Transverse colon (tissue), 4 donors: ENCODE measurements at places on chromosomes 3 and 15. TPM values are rescaled to one million over a fixed set of nuclear protein-coding genes. Genes with fewer than 3 reads are reported as not detected.

- H3K4me3 ChIP-seq: no peak overlapping the region
- no peaks in the 10 kb centered on the region for H3K27me3 ChIP-seq
- no peak overlapping the region for H3K27ac ChIP-seq
Observed at GRCh38 chr3:110070161-110070916, 733.0 kb upstream of the DPPA4 start.

DNA sequence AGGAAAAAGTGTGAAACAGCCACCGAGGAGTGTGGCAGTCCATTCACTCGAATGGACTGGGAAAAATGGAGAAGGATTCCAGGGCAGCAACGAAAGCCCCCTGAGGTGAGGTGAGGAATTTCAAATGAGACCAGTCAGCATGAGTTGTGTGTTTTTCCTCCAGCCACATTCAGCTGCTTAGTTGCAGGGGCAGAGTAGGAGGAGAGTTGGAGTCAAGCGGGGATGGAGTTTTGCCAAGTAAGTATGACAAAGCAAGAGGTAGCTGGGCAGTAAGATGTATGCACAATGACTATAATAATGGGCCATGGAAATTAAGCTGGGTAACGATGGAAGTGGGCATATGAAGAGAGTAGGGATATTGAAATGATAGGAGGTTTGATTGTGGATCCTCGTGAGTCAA, 64.4 kb downstream of the CCDC54 start:
- no peaks in the 10 kb centered on the region for H3K36me3 ChIP-seq
- no peaks in the 10 kb centered on the region for H3K27me3 ChIP-seq
- no peak overlapping the region for H3K27ac ChIP-seq
- no peak for DNase-seq
- H3K4me3 ChIP-seq: no peak overlapping the region

- DNase-seq: no peak
- H3K4me1 ChIP-seq: peaks cover 6% of the 10 kb centered on the region
- no peak overlapping the region for H3K27ac ChIP-seq
- H3K36me3 ChIP-seq: no peaks in the 10 kb centered on the region
Observed at GRCh38 chr3:71162221-71162620, 421.3 kb downstream of the FOXP1 start.

GRCh38 chr3:184726497-184726896, 14.6 kb upstream of the MAGEF1 start:
- no peaks in the 10 kb centered on the region for H3K27me3 ChIP-seq
- DNase-seq: no peak
- no peaks in the 10 kb centered on the region for H3K4me1 ChIP-seq
- no peak overlapping the region for H3K4me3 ChIP-seq
- H3K27ac ChIP-seq: no peak overlapping the region

DNA sequence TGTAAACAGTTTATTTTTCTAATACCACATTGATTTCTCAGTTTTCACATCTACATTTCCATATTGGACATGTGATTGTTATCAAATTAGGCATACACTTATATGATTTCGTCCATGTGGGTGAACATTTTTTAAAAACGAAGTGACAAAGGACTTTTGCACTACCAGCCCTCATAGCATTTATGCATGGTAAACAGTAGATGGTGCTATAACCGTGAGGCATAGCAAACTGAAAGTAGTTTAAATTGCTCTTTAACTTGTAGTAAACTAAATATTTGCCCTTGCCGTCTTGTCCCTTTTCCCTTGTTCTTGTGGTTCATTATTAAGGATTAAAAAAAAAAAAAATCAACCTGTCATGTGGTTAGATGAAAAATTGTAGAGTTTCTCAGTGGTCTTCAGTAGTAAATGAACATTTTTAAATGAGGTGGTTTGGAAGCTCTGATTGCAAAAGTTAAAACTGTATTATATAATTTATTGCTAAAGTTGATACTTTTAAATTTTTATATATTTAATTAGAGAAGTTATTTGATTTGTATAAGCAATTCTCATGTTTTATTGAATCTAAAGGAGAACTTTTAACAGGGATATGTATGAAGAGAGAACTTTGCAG, 24.0 kb downstream of the STX19 start:
- no peaks in the 10 kb centered on the region for H3K27me3 ChIP-seq
- no peak overlapping the region for H3K27ac ChIP-seq
- no peak overlapping the region for H3K4me3 ChIP-seq
- DNase-seq: no peak
- peaks cover 13% of the 10 kb centered on the region for H3K4me1 ChIP-seq
- H3K36me3 ChIP-seq: no peaks in the 10 kb centered on the region

Gene PATL2
- 3.3 TPM for total RNA-seq

DNA sequence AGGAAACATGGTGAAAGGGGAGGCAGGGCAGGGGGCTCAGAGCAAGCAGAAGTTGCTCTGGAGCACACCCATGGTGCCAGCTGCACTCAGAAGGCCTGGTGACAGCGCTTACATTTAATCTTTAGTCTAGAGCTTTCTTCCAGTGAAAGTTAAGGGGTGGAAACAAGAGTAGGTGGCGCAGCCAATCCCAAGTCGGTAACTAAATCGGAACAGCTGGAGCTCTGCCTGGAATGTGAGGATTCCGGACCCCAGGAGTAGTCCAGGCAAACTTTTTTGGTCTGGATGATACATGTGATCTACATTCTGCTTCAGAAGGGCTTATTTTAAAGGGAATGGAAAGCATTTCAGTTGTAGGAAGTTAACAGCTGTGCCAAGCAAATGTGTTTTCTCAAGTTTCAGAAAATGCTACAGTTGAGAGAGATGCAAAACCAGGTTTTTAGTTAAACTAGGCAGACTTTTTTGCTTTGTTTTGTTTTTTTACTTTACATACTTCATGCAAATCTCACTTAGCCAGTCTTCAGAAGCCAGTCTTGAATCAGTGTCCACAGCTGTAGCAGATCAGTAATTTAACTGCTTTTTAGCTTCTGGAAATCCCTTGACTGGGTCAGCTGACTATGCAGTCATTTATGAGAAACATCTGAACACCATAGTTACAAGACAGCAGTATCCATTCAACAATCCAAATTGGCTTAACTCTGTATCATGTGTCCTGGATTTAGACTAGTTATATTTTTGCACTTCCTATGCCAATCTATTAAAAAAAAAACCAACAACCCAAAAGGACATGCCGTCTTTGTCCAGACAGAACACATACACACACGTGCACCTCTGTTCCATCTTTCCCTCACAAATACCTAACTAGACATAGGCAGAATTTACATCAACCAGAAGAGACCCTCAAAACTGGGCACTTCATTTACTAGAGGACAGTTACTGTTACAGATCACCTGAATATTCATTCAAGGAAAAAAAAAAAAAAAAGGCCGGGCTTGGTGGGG, 33.2 kb downstream of the ZNF106 start:
- H3K27ac ChIP-seq: peak overlapping the region; percentile 80
- H3K4me3 ChIP-seq: no peak overlapping the region
- H3K36me3 ChIP-seq: no peaks in the 10 kb centered on the region
- H3K27me3 ChIP-seq: no peaks in the 10 kb centered on the region
- no peaks in the 10 kb centered on the region for H3K4me1 ChIP-seq

DNA sequence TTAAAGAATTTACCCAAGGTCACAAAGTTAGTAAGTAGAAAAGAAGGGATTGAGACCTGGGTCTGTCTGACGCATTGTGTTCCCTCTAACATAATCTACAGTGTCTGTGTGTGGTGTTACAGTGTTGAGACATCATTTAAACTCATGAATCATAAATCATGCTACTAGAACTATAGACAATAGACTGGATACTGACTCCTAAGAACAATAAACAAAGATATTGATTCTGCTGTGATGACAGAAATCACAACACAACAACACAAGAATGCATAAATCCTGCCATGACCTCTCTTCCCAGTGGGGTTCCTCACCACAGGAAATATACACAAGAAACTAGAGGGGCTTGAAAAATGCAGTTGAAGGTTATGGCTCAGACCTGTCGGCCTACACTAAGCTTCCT, 44.3 kb downstream of the TRIM69 start:
- no peak for DNase-seq
- no peaks in the 10 kb centered on the region for H3K36me3 ChIP-seq
- H3K27me3 ChIP-seq: no peaks in the 10 kb centered on the region
- H3K4me1 ChIP-seq: peaks cover 5% of the 10 kb centered on the region
- no peak overlapping the region for H3K4me3 ChIP-seq
- no peak overlapping the region for H3K27ac ChIP-seq

Gene ALDH1L1
- 8.0 TPM for total RNA-seq

GRCh38 chr3:157220211-157220610, 60.3 kb upstream of the CCNL1 start:
- H3K27me3 ChIP-seq: no peaks in the 10 kb centered on the region
- H3K36me3 ChIP-seq: no peaks in the 10 kb centered on the region
- no peaks in the 10 kb centered on the region for H3K4me1 ChIP-seq

Gene MAGI1
- total RNA-seq: 50.8 TPM

- peak overlapping the region; percentile 1 for H3K4me3 ChIP-seq
- peak overlapping the region; percentile 91 for H3K27ac ChIP-seq
- H3K27me3 ChIP-seq: no peaks in the 10 kb centered on the region
- peaks cover 28% of the 10 kb centered on the region for H3K4me1 ChIP-seq
Observed at GRCh38 chr3:15796771-15797641, 773 bp downstream of the ANKRD28 start.

DNA sequence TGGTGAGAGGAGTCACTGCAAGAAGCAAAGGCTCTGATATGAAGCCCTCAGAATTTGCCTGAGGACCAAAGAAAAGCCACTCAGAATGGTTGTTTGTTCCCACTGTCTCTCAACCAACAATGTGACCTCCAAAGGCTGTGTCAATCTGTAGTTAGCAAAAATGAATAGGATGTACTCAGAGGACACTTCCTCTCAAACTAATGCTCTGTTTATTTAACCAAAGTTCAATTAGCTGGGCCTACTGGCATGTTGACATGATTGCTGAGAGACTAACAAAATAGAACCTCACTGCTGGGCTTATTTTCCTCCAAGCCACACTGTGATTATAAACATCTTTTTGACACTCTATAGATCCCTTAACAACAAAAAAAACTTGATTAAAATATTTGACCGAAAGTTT, 522.5 kb downstream of the OCA2 start:
- no peak overlapping the region for H3K4me3 ChIP-seq
- no peaks in the 10 kb centered on the region for H3K27me3 ChIP-seq
- no peaks in the 10 kb centered on the region for H3K4me1 ChIP-seq
- H3K36me3 ChIP-seq: no peaks in the 10 kb centered on the region
- DNase-seq: no peak

DNA sequence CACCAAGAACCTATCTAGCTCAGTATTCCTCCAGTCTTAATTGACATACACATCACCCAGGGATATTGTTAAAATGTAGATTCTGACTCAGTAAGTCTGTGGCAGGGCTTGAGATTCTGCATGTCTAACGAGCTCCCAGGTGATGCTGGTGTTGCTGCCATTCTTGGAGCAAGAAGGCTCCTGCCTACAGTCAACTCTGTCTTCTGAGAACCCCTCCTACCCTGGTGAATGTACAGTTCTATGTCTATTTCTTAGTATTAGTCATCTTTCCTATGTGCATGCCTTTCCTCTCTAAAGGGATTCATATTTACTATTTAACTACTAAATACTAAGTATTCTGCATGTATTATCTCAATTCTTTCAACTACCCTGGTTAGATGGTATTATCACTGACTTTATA, 268.7 kb downstream of the EDEM1 start:
- H3K27me3 ChIP-seq: no peaks in the 10 kb centered on the region
- H3K4me1 ChIP-seq: no peaks in the 10 kb centered on the region
- DNase-seq: no peak
- H3K4me3 ChIP-seq: no peak overlapping the region
- H3K27ac ChIP-seq: no peak overlapping the region
- no peaks in the 10 kb centered on the region for H3K36me3 ChIP-seq

- H3K36me3 ChIP-seq: no peaks in the 10 kb centered on the region
- H3K4me3 ChIP-seq: no peak overlapping the region
- peaks cover 17% of the 10 kb centered on the region for H3K4me1 ChIP-seq
- H3K27ac ChIP-seq: no peak overlapping the region
Observed at GRCh38 chr3:113844622-113845222, 6.1 kb downstream of the GRAMD1C start.

GRCh38 chr3:168939651-168940238, 723.8 kb downstream of the MECOM start:
- H3K4me1 ChIP-seq: no peaks in the 10 kb centered on the region
- DNase-seq: no peak
- H3K27me3 ChIP-seq: no peaks in the 10 kb centered on the region
- no peaks in the 10 kb centered on the region for H3K36me3 ChIP-seq

- no peak overlapping the region for H3K4me3 ChIP-seq
- H3K27me3 ChIP-seq: no peaks in the 10 kb centered on the region
- no peaks in the 10 kb centered on the region for H3K36me3 ChIP-seq
- no peaks in the 10 kb centered on the region for H3K4me1 ChIP-seq
- no peak overlapping the region for H3K27ac ChIP-seq
Observed at GRCh38 chr15:83498801-83499200, 51.7 kb downstream of the SH3GL3 start.

DNA sequence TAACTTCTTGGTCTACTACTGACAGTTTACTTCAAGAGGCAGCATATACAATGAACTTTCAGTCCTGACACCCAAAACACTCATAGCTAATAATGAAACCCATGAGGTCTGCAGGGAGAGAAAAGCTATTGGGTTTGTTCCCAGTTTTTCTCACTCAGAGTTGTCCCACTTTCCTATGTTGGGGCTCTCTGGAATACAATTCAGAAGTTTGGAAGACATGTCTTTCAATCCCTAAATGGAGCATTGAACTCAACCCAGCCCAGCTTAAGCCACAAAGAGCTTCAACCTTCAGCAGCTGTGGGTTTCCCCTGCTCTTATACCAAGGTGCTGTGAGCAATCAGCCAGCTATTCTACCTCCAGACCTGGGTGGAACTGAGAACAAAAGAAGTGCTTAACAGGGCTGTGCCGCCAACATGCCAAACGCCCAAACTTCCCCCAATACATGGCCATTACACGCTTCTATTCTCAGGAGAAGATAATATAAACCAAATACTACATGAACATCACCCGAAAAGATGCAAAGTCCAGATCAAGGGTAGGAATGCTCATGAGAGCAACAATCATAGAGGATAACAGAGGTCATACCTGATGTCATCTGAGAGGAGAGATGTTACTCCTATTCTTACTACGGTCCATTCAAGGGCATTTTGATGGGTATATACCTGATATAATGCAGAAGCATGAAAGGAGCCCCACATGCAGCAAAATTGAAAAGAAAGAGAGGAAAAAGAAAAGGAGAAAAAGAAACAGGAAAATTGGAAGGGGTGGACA, 131.2 kb upstream of the TGFBR2 start:
- H3K4me1 ChIP-seq: no peaks in the 10 kb centered on the region
- H3K27ac ChIP-seq: no peak overlapping the region
- H3K27me3 ChIP-seq: no peaks in the 10 kb centered on the region
- no peaks in the 10 kb centered on the region for H3K36me3 ChIP-seq
- no peak for DNase-seq

Gene GP9
- total RNA-seq: not detected

DNA sequence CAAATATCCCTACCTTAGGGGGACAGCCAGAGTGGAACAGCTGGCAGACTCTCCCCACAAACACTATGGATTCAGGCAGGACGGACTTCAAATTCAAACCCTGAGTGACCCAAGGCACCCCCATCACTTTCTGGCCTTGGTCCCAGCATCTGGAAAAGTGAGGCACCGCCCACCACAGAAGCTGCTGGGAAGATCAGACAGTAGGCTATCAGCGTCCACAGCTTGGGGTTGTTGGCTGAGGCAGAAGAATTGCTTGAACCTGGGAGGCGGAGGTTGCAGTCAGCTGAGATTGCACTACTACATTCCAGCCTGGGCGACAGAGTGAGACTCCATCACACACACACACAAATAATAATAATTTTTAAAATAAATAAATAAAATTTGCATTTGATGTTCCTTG, 8.5 kb downstream of the PFKFB4 start:
- H3K27me3 ChIP-seq: no peaks in the 10 kb centered on the region
- H3K36me3 ChIP-seq: no peaks in the 10 kb centered on the region
- no peak overlapping the region for H3K4me3 ChIP-seq
- H3K4me1 ChIP-seq: no peaks in the 10 kb centered on the region
- no peak overlapping the region for H3K27ac ChIP-seq
- DNase-seq: no peak
